GM13977 (cell line): ENCODE measurements at places on chromosomes 3 and 15.

DNA sequence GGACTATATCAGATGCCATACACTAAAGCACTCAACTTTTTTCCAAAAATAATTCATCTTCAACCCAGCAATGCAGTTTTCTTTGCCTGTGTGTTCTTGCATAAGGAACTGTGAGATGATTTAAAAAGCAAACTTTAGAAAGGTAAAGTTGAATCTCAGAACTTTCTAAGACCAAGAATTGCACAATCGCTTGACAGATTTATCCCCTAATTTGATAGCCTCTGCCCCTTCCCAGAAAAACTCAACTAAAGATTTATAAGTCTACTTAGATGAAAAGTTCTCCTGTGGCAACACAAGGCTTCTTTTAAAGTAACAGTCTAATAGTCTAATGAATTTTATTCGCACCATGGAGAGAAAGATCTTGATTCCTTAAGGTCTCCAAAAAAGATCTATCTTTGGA lies 259.3 kb downstream of the MAGI1 start:
- DNase-seq, result no peak

- no peak for DNase-seq
Measured at GRCh38 chr3:122407946-122408345, 7.9 kb downstream of the WDR5B start.

DNA sequence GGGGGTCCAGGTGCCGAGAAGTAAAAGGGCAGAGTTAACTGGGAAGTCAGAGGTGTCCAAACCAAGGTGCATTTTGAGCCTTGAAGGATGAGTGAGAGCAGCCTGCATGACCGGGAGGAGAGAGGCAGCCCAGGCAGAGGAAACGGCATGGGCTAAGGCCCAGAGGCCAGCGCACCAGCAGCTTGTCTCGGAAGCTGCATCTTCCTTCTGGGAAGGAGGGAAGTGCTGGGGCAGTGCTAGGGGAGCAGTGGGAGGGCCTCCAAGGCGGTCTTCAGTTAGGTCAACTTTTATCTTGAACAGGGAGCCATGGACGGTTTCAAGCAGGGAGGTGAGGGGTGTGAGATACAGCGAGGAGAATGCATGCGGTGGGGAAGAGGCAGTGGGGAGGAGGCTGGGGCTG lies 1.0 kb downstream of the H1-8 start:
- DNase-seq, result no peak

GRCh38 chr3:195451373-195452015 lies 8.7 kb upstream of the ACAP2 start:
- no peak for DNase-seq

- no peak for DNase-seq
Measured at GRCh38 chr15:98866511-98866910, 141.1 kb downstream of the PGPEP1L start.

GRCh38 chr15:37032091-37032775 lies 68.1 kb downstream of the MEIS2 start:
- DNase-seq, result no peak

DNA sequence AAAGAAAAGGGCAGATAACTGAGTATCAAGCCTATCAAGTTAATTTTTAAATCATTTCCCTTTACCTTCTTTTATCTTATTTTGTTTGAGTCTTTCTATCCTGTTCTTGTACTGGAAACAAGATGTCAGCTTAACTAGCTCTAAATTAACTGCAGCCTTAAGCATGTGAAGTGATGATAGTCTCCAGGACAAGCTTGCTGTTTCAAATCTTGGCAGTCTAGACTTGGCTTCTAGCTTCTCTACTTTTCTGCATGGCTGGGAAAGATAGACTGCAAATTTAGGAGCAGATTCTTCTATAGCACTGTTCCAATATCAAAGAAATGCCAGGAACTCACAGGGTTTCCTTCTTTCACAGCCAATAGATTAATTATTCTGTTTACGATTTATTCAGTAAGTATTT lies 1034.4 kb downstream of the TUSC7 start:
- DNase-seq, result no peak

DNA sequence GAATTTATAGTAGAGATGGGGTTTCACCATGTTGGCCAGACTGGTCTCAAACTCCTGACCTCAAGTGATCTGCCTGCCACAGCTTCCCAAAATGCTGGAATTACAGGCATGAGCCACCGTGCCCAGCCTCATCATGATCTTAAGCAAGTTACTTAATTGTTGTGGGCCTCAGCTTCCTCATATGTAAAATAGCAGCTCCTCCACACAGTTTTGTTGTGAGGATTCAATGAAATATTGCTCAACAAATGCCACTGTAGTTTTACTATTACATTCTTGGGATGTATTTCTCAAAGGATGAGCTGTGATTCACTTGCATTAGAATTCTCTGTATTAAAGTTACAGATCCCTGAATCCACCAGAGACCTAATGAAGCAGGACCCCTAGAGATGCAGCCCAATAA lies 168.8 kb downstream of the ADAMTS9 start:
- DNase-seq, result no peak

DNA sequence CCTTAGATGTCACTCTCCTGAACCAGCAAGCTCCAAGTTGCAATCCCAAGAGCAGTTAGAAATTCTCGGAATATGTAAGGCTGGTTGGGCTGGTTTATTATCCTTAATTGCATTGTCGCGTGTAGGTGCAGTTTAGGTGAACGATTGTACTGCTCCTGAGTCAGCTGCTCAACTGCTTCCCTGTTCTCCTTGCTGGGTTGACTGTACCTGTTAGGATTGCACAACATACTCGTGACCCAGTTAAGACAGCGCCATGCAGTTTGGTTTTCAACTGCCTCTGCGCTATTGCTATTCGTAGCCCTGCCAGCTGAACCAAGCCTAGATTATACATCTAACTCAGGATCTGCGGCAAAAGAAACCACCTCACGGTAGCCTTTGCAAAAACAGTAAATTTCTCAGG lies 41.0 kb downstream of the BCL2L10 start:
- DNase-seq, result no peak

GRCh38 chr3:4011166-4011565 lies 211.9 kb downstream of the LRRN1 start:
- DNase-seq, result no peak

GRCh38 chr3:154050766-154051165 lies 70.4 kb upstream of the ARHGEF26 start:
- DNase-seq, result no peak

DNA sequence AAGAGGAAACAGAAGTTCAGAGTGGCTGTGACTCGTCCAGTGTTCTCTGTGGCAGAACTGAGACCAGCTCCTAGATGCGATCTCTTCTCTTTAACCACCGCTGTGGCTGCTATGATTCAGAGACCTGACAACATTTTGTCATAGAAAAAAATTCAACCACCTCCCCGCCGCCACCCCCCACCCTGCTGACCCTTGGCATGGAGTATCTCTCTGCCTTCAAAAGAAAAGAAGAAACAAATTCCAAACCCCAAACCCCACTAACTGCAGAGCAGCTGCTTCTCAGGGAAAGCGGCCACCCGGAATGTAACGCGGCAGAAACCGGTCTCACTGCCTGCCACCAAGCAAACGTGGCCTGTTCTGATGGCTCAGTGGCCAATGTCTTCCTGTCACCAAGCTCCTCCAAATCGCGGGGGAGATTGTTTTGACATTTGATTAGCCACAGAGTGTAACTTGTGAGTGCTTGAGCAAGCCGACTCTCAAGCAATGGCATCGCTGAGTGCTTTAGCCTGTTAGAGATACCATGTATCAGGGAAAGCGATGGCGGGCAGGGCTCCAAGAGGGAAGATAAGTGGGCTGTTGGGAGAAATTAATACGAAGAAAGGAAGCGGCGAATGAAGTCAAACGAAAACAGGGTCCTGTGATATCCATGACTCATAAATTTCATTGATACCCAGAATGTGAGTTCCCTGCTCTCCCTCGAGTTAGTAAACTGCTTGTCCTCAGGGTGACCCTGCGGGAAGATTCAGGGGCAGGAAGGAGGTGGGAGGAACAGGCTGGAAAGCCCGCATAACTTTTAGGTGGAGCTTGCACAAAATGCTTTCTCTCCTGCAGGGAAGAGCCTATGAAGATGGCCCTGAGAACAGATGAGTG lies 44.8 kb upstream of the TLE3 start:
- no peak for DNase-seq
